ENCODE measurements at places on chromosomes 11 and 22. TPM values are rescaled to one million over a fixed set of nuclear protein-coding genes. Genes with fewer than 3 reads are reported as not detected.

Gene ZNRF3
- total RNA-seq, result 3.5 TPM

Gene CCDC89
- 2.4 TPM for total RNA-seq

Gene FOLR3
- total RNA-seq, result 9.3 TPM

Gene GRAMD1B
- total RNA-seq, result 46.1 TPM

Gene RIMBP3B
- total RNA-seq, result 0.14 TPM

Gene TTC36
- 0.58 TPM for total RNA-seq

Gene KRTAP5-7
- not detected for total RNA-seq
